ENCODE measurements at places on chromosomes 2 and 18.

DNA sequence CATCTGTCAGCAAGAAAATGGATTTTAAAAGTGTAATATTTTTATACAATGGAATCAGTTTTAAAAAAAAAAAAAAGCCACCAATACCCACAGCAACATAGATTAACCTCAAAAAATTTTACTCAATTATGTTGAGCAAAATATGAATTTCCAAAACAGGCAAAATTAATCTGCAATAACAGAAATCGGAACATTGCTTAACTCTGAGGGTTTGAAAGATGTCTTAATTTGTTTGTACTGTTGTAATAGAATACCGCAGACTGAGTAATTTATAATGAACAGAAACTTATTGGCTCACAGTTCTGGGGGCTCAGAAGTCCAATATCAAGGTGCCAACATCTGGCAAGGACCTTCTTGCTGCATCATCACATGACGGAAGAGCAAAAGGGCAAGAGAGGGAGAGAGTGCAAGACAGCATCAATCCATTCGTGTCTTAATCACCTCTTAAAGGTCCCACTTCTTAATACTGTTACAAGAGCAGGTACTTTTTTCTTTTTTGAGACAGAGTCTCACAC is 31.8 kb upstream of the TNFAIP6 start:
- no peak for DNase-seq

DNA sequence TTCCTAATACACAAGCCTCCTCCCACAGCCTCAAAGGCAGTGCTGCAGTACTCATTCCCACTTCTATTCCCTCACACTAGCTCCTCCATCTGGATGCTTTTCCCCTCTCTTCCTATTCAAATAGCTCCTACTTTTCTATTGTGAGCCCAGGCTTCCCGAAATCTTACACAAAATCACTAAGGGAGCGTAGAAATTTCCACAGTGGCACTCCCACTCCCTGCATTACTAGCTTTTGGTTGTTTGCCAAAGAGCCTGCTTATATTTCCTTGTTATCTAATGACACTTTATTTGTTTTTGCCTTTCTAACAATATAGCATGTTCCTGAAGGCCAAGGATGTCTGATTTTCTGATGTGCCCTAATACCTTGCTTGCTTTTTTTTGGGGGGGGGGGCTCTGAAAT is 10.9 kb downstream of the EPAS1 start:
- DNase-seq = no peak

GRCh38 chr2:120871016-120871635 is 135.5 kb downstream of the GLI2 start:
- DNase-seq = no peak

- DNase-seq = no peak
Observed at GRCh38 chr2:66153941-66154340, 281.0 kb upstream of the MEIS1 start.

DNA sequence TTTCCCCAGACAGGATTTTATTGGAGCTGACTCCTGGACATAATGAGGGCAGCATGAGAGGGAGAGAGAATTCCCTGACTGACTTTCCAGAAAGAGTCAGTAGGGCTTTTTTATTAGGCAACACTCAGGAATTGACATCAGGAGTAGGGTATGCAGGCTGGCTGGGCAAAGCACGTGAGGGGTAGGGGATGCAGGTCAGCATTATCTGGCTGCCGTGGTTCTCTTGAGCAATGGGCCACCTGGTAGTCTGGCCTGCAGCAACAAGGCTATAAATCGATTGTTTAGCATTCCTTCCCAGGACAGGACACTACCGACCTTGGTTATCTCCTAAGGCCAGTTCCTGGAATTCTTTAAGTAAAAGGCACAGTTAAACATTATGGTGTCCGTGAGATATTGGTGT is 160.8 kb upstream of the AGAP1 start:
- DNase-seq = no peak

DNA sequence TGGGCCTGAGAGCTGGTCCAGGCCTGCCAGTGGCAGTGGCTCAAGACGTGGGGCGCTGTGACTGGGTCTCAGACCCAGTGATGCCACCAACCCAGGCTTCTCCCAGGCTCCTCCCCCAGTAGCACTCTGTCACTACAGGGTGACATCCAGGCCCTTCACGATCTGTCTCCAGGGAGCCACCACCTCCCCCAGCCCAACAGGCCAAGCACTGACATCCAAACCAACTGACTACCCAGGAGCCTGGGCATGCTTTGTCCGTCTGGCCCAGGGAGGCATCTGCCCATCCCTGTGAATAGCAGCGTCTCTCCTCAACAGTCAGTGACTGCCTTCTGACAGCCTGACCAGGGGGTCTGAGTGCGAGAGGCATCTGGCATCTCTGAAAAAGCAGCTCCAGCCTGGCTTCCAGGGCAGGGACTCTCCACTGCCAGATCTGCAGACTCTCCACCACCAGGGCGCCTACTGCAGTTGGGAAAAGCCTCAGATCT is 13.0 kb downstream of the TEX44 start:
- DNase-seq = no peak

GRCh38 chr2:130156624-130157004 is 11.7 kb upstream of the CCDC74B start:
- DNase-seq = no peak

DNA sequence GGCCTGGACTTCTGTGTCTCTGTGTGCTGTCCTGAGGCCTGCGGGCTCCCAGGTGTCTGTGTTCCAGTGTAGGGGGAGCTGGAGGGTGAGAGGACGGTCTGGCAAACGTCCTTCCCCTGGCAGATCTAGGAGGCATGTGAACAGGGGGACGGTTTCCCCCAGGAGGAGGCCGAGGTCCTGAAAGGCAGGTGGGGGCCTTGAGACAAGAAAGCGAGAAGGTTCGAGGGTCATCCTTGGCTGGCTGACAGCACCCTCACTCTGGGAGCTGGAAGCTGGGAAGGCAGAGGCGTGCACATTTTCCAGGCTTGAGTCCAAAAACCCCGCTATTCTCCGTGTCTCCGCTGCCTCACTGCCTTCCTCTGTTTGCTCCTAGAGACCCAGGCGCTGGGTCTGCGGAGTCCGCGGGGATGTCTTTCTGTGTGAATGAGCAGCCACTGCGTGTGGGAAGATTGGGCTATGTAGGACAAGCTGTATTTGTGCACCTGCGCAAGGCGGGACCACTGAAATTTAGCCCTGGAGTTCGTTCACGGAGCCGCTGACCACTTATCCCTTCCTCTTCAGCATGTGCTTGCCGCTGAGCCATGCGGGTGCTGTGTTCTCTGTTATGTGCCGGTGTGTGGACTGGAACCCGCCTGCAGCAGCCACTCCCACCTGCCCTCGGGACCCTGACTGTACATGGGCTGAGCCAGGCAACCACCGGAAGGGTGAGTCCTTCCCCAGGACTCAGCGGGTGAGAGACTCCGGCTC is 43.7 kb downstream of the TWIST2 start:
- DNase-seq = no peak

DNA sequence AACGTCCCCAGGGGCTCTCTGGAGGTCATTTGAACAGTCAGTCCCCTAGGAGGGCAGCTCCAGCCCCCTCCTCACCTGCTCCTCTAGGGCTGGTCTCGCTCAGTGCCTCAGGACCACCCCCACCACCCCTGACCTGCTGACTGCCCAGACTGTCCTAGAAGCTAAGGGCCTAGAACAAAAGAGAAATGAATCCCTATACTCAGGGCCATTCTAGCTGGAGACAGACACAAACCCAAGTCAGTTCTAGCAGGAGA is 83.0 kb downstream of the HS1BP3 start:
- no peak for DNase-seq

DNA sequence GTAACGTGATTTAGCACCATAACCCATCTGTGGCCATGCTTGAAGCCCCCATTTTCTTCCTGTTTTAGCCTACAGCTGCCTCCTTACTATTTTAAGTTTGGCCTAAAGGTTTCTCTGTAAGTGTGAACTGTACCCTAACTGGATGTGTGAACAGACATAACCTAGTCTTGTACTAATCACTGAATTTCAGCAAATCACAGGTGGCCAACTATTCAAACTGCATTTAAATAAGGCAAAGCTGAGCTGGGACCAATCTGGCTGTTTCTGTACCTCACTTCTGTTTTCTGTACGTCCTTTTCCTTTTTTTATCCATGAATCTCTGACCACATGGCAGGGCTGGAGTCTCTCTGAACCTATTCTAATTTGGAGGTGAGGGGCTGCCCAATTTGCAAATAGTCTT is 452.7 kb upstream of the HS6ST1 start:
- no peak for DNase-seq

DNA sequence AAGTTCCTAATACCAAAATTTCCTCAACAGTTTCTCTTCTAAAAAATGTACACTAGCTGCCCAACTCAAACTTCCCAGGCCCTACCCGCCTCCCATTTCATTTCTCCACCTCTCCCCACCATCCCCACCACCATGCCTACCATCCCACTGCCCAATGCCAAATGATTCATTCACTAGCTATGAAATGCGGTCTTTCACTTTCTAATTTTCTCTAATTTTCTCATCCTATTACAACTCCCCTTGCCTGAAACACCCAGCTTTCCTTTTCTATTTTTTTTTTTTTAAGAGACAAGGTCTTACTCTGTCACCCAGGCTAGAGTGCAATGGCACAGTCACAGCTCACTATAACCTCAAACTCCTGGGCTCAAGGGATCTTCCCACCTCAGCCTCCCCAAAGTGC is 38.4 kb downstream of the KIDINS220 start:
- no peak for DNase-seq

GRCh38 chr2:232000439-232000838 is 38.9 kb downstream of the DIS3L2 start:
- no peak for DNase-seq

All from breast epithelium (tissue), 4 donors.